ENCODE measurements at places on chromosomes 5 and 9. TPM values are rescaled to one million over a fixed set of nuclear protein-coding genes. Genes with fewer than 3 reads are reported as not detected.

The CARTPT gene
- not detected for total RNA-seq

The MSX2 gene
- 8.5 TPM for total RNA-seq

The CDH6 gene
- 0.36 TPM for total RNA-seq

The FAM221B gene
- total RNA-seq = not detected

The EMB gene
- total RNA-seq = 65.9 TPM

The SEMA6A gene
- 0.54 TPM for total RNA-seq

The ITK gene
- 0.26 TPM for total RNA-seq

The BHMT2 gene
- total RNA-seq = not detected

The GPR150 gene
- 0.54 TPM for total RNA-seq

The SLC34A1 gene
- total RNA-seq = not detected

The CA9 gene
- 0.31 TPM for total RNA-seq

The BTNL8 gene
- total RNA-seq = not detected

The ARHGEF37 gene
- 3.2 TPM for total RNA-seq

The ALDH1A1 gene
- 0.54 TPM for total RNA-seq

The IFNA2 gene
- total RNA-seq = not detected

The CDX1 gene
- not detected for total RNA-seq

The ERCC6L2 gene
- total RNA-seq = 39.7 TPM

The ATP10B gene
- total RNA-seq = not detected

The CNOT8 gene
- total RNA-seq = 45.9 TPM

The C1QTNF3 gene
- total RNA-seq = 2.1 TPM

The GOLM1 gene
- total RNA-seq = 73.4 TPM

The OR1J4 gene
- total RNA-seq = not detected

The GRIN3A gene
- 0.03 TPM for total RNA-seq

The ADRB2 gene
- 1.0 TPM for total RNA-seq

The POU5F2 gene
- 0.39 TPM for total RNA-seq

The TAS2R1 gene
- not detected for total RNA-seq

The SLC22A4 gene
- 1.5 TPM for total RNA-seq

The EQTN gene
- total RNA-seq = not detected

The OXCT1 gene
- 10.5 TPM for total RNA-seq

The LHX3 gene
- total RNA-seq = 0.13 TPM

The CNTNAP3 gene
- total RNA-seq = 8.8 TPM

The GLDC gene
- total RNA-seq = 4.0 TPM

The CRHBP gene
- 0.10 TPM for total RNA-seq
